IMR-90 (cell line): ENCODE measurements at places on chromosomes 3 and 15.
A peak's percentile ranks its signal among the peaks of the same experiment; 100 is the strongest.

GRCh38 chr3:56238299-56238698, 230.0 kb downstream of the ERC2 start:
- H3K4me1 ChIP-seq = no peaks in the 10 kb centered on the region
- H3K4me3 ChIP-seq = no peak overlapping the region
- no peaks in the 10 kb centered on the region for H3K36me3 ChIP-seq
- DNase-seq = no peak
- H3K27me3 ChIP-seq = no peaks in the 10 kb centered on the region

DNA sequence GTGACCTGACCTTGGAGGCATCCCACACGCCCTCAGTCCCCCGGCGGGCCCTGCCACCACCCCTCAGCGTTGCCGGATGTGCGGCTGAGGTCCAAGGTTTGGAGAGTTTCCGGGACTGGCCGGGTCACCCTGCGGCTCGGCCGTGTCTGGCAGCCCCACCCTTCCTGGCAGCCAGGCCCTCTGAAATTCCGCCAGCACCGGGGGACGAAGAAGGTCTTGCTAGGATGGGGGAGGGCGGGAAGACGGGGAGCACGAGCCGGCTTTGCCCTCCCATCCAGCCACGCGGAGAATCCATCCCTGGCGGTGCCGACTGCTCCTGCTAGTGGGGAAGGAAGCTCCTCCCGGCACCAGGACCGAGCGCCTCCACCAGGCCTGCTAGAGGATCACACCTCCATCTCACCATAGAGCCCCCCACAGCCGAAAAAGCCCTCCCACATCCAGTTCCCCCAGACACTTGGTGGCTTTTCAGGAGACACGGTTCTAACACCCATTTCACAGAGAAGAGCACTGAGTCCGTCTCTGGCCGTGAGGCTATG, 81.5 kb downstream of the CPN2 start:
- no peak overlapping the region for H3K27ac ChIP-seq
- DNase-seq = no peak
- peaks cover 17% of the 10 kb centered on the region for H3K27me3 ChIP-seq
- H3K4me1 ChIP-seq = peaks cover 2% of the 10 kb centered on the region; the same call in 1 of the 2 replicates
- no peaks in the 10 kb centered on the region for H3K36me3 ChIP-seq

GRCh38 chr15:62089616-62090015, 22.8 kb downstream of the C2CD4A start:
- no peaks in the 10 kb centered on the region for H3K36me3 ChIP-seq
- H3K27ac ChIP-seq = no peak overlapping the region
- no peak overlapping the region for H3K4me3 ChIP-seq
- no peaks in the 10 kb centered on the region for H3K4me1 ChIP-seq

GRCh38 chr3:186209810-186210752, 101.2 kb upstream of the ETV5 start:
- peak; percentile 72 for DNase-seq
- H3K4me3 ChIP-seq = no peak overlapping the region
- no peaks in the 10 kb centered on the region for H3K36me3 ChIP-seq
- H3K27me3 ChIP-seq = peaks cover 1% of the 10 kb centered on the region; the same call in 1 of the 2 replicates
- H3K4me1 ChIP-seq = peaks cover 12% of the 10 kb centered on the region; the same call in 1 of the 2 replicates
- peak overlapping the region; percentile 12; the same call in 1 of the 2 replicates for H3K27ac ChIP-seq

DNA sequence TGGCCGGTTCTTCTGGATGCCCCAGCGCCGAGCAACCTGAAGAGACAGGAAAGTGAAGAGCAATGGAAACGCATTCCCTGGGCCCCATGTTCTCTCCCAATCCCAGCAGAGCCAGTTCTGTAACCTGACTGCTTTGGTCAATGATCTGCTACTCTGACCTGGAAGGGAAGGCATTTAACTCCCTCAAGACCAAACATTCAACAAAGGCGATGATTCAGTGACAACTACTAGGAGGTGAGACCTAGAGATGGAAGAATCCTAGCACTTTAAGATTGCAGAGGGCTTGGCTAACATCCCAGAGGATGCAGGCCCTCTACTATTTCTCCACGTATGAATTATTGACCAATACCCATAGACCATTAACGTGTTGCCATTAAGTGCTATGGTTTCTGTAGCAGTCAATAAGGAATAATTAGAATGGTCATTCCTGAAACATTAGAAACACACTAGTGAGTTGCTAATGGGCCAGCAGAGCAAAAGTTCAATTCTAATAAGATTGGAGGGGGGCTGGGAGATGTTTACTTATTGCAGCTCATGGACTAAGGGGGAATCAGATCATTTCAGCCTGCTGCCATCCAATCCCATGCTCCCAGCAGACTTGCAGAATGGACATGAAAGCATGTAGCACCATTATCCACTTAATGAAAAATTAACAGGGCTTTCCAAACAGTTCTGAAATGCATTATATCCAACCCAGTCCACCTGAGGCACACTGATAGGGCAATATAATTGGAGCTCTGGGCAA, 56.6 kb downstream of the ETV5 start:
- H3K4me1 ChIP-seq = peaks cover 3% of the 10 kb centered on the region; the same call in 1 of the 2 replicates
- H3K27ac ChIP-seq = no peak overlapping the region
- DNase-seq = no peak
- H3K36me3 ChIP-seq = peaks cover 42% of the 10 kb centered on the region

DNA sequence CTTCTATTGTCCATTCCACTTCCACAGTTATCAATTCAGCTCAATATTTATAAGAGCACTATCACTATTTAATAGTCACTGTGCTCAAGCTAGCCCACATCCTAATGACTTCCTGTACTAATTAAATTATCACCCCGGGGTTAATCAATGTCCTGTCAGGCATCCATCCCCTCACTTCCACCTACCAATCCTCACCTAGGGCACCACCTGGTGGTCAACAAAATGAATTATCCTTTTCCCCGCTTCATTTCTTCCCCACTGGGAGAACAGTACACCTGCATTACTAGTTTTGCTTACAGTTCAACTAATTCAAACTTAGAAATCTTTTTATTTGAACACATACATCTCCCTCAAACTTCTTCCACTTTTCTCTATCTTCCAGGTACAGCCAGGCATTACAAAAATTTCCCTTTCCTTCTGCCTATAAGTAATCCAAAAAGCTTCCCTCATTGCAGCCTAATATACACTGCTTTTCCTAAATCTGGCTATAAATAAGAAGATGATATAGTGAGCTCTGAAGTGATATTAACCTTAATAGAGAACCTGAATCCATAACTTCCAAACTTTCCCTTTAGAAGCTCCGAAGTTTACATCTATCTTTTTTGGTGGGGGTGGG, 68.5 kb downstream of the TMCC1 start:
- 0 out of 2 replicates have a peak, but pooled peaks cover 2% of the 10 kb centered on the region for H3K36me3 ChIP-seq
- H3K27me3 ChIP-seq = no peaks in the 10 kb centered on the region
- no peak overlapping the region for H3K27ac ChIP-seq
- no peak overlapping the region for H3K4me3 ChIP-seq

GRCh38 chr3:127224118-127224517, 31.2 kb downstream of the PRR23E start:
- DNase-seq = no peak
- H3K27ac ChIP-seq = no peak overlapping the region
- H3K36me3 ChIP-seq = no peaks in the 10 kb centered on the region
- H3K4me3 ChIP-seq = no peak overlapping the region

DNA sequence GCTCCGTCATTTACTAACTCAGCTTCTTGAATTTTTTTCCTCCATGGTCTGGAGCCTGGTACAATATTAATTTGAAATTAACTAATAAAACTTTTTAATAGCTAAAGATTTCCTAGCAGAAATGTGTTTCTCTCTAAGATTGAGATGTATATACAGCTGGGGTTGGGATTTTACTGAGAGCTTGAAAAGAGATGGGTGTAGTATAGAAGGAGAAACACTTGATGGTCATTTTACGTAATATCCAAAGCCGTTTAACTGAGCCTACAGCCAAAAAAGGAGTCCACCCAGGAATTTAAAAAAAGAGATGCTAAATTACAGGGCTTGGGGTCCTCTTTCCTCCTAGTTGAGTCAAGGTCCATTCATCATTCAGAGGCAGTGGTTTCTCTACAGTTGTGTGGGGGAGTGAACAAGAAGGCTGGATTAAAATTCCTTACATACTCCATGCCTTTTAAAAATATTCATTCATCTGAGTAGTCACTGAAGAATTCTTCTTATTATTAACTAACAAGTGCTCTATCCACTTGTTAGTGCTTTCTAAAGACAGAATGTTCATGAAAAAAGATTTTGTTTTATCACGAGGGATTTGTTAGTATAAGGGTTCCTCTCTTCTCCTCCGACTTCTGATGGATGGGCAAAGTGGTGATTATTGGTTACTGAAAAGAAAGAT, 255.3 kb upstream of the IL12A start:
- H3K36me3 ChIP-seq = no peaks in the 10 kb centered on the region
- peak overlapping the region; percentile 17; the same call in 1 of the 2 replicates for H3K27ac ChIP-seq
- H3K4me1 ChIP-seq = peaks cover 15% of the 10 kb centered on the region
- peak; percentile 88 for DNase-seq
- H3K27me3 ChIP-seq = no peaks in the 10 kb centered on the region

- H3K27ac ChIP-seq = peak within 1 kb of the TSS; percentile 70
- H3K27me3 ChIP-seq = no peaks in the 10 kb centered on the region
- peak; percentile 73 for DNase-seq
- peaks cover 10% of the 10 kb centered on the region for H3K4me1 ChIP-seq
These were observed at the start of gene MRAS for GRCh38 chr3:138347960-138348753. MRAS (plus strand) TSS chr3:138348579; CDS start chr3:138372884, 24,305 bp downstream.

DNA sequence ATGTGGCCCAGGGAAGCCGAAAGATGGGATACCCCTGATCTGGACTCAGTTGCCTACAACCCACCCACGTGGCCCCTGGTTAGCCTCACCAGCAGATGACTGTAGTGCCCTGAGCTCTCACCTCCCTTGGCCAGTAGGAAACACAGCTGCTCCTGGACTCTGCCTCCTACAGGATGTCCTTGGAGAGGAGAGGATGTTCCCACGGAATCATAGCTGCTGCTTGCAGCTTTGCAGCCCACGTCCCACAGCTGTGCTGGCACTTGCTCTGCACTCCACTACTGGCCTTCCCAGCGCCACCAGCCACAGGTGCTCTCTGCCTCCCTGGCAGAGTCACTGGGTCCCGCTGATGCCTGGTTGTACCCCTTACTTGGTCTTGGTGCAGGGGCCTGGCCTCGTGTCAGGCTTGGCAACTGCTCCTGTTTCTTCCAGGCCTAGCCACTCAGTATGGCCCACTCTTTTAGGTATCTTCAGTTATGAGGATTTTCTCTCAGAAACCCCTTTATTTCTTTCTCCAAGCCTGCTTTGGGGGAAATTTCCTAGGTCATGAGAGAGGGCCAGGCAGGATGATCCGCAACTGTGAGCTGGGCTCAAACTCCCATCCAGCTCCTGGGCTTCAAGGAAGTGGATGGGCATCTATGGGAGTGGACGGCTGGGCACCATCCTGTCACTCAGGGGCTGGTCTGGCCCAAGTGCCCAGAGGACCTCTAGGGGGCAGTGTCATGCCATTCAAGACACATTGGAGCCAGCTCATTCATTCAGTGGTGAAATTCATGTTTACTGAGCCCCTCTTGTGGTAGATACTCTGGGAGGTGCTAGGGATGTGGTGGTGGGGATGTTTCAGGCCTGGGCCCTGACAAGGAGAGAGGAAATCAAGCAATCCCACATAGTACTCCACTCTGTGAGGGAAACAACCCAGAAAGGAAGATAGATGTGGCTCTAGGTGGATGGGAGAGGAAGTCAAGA, 16.2 kb upstream of the VILL start:
- H3K4me3 ChIP-seq = no peak overlapping the region
- H3K36me3 ChIP-seq = peaks cover 31% of the 10 kb centered on the region
- no peak overlapping the region for H3K27ac ChIP-seq
- DNase-seq = peak; percentile 48
- H3K4me1 ChIP-seq = peaks cover 6% of the 10 kb centered on the region; the same call in 1 of the 2 replicates

GRCh38 chr3:58596834-58597518, 19.8 kb upstream of the FAM107A start:
- H3K27me3 ChIP-seq = peaks cover 22% of the 10 kb centered on the region
- H3K36me3 ChIP-seq = no peaks in the 10 kb centered on the region
- DNase-seq = no peak
- H3K4me3 ChIP-seq = no peak overlapping the region
- H3K27ac ChIP-seq = no peak overlapping the region

DNA sequence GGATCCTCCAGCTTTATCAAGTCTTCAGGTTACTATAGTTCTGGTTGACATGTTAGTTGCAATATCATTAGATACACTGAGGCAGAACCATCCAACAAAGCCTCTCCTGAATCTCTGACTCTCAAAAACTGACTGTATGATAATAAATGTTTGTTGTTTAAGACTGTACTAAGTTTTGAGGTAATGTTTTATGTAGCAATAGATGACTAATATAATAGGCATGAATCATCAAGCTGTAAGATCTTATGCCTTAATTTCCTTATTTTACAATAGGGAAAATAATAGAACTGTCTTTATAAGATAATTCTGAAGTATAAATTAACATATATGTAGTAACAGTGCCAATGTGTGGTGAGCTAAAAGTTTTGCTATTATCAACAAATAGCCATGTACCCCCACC, 88.9 kb upstream of the TBC1D5 start:
- no peak overlapping the region for H3K27ac ChIP-seq
- no peaks in the 10 kb centered on the region; the same call in 1 of the 2 replicates for H3K27me3 ChIP-seq
- H3K4me1 ChIP-seq = no peaks in the 10 kb centered on the region
- no peaks in the 10 kb centered on the region for H3K36me3 ChIP-seq
- DNase-seq = peak; percentile 9

DNA sequence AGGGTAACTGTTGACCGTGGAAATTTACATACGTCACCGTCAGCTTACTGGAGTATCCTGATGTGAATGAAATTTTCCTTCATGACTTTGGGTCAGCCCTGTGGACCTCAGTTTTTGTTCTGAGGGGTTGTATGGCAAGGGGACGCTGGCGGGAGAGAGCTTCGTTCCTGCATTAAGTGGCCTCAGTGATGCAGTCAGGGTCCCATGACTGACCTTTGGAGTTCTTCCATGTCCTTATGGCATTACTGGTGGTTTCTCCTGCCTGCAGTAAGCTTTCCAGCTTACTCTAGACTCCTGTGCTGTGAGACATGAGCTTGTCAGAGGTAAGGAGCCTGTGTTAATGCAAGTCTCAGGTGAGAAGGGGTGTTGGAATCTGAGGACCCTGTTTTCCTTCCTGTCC, 1.8 kb downstream of the CD276 start:
- H3K36me3 ChIP-seq = no peaks in the 10 kb centered on the region
- H3K27me3 ChIP-seq = no peaks in the 10 kb centered on the region
- H3K27ac ChIP-seq = peak overlapping the region; percentile 35; the same call in 1 of the 2 replicates
- no peak for DNase-seq
- H3K4me3 ChIP-seq = peak overlapping the region; percentile 98; the same call in 1 of the 2 replicates
- H3K4me1 ChIP-seq = peaks cover 37% of the 10 kb centered on the region

GRCh38 chr15:63042877-63043334, 359 bp downstream of the TPM1 start:
- no peak for DNase-seq
- H3K4me3 ChIP-seq = peak overlapping the region; percentile 84
- peaks cover 29% of the 10 kb centered on the region for H3K36me3 ChIP-seq
- peaks cover 14% of the 10 kb centered on the region for H3K4me1 ChIP-seq
- H3K27me3 ChIP-seq = no peaks in the 10 kb centered on the region
- peak overlapping the region; percentile 87 for H3K27ac ChIP-seq

- no peak for DNase-seq
- H3K36me3 ChIP-seq = no peaks in the 10 kb centered on the region
- no peak overlapping the region for H3K4me3 ChIP-seq
- H3K27ac ChIP-seq = no peak overlapping the region
These were observed 10.1 kb downstream of the UACA start for GRCh38 chr15:70753101-70753829.

GRCh38 chr3:174755833-174756829, 103.0 kb upstream of the NAALADL2 start:
- no peaks in the 10 kb centered on the region for H3K4me1 ChIP-seq
- H3K27me3 ChIP-seq = no peaks in the 10 kb centered on the region
- H3K27ac ChIP-seq = no peak overlapping the region
- H3K4me3 ChIP-seq = no peak overlapping the region
- H3K36me3 ChIP-seq = no peaks in the 10 kb centered on the region
- no peak for DNase-seq
